ENCODE measurements at places on chromosomes 1 and 21.

GRCh38 chr1:29356663-29357062 is 120.3 kb downstream of the PTPRU start:
- no peak for DNase-seq

DNA sequence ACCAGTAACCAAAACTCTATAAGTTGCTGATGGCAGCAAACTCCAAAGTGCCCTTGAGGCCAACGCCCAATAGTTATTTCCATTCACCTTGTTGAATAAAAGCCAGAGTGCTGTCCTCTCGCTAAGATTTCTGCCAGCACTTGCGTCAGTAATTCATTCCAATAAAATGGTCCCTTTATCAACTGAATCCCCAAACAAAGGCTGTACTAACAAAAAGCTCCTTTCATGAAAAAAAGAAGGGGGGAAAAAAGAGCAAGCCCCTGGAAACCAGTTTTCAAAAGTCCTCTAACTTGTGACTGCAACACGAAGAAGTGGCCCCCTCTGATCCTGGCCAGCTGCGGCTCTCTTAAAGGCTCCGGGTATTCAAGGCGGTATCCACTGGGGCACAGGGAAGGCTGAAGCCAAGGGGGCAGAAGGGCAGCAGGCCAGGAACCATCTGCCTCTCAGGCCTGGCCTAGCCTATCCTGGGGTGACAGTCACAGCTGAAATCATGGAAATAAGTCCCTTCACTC is 55.8 kb upstream of the ZNF326 start:
- DNase-seq = no peak

DNA sequence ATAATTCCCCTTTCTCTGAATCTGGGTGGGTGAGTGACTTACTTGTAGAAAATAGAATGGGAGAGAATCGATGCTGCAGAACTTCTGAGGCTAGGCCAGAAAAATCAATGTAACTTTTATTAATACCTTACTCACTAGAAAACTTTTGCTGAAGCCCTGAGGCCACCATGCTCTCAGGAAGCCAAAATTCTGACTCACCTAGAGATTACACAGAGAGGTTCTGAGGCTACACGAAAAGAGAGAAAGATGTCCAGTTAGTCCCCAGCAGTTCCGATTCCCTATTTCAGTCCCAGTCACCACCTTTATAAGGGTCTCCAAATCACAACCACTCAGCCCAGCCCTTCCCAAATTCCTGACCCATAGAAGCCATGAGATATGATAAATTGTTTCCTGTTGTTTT is 135.2 kb downstream of the NTPCR start:
- no peak for DNase-seq

DNA sequence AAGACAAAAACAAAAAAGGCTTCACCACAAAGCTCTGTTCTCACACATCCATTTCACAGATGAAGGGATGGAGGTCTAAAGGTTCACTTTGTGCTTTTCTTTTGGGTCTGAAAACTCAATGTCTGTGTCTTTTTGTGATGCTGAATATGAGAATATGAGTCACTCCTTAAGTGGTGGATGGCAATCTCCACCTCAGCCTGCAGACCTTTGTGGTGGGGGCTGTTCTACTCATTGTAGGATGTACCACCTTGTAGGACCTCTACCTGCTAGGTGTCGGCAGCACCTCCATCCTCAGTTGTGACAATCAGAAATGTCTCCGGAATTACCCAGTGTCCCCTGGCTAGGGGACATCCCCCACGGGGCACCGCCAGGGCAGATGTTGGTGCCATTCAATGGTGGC is 42.8 kb downstream of the UBASH3A start:
- DNase-seq = no peak

DNA sequence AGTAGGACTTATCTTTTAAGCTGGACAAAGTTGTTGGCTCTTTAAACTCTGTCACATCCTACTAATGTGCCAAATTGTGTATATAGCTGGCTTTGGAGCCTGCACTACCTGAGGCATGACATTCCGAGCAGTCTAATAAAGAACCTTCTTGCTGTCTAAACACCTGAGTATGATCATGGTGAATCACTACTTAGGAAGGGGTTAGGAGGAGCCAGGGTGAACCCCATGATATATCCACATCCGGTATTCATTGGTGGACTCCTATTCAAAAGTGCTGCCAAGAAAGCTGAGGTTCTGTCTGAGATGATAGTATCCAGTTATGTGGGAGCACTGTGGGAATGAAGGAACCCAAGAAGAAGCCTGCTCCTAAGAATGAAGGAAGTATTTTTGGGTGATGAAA is 27.1 kb downstream of the CRNN start:
- no peak for DNase-seq

DNA sequence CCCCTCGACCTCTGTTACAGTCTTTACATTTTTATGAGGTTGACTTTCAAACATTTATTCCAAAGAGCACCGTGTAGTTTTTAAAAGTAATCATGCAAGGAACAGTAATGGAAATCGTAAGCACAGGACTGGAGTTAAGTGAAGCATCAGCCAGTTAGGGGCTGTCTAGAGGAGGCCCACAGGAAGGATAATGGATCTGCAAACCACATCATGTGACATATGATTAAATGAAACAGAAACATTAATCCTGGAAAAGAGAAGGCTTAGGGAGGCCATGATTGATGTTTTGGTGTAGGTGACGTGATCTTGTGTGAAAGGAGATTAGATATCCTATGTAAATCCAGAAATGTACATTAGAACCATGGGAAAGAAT is 25.0 kb downstream of the RGS7 start:
- no peak for DNase-seq

- DNase-seq = no peak
These were observed 23.2 kb downstream of the TNNT2 start for GRCh38 chr1:201354151-201354900.

DNA sequence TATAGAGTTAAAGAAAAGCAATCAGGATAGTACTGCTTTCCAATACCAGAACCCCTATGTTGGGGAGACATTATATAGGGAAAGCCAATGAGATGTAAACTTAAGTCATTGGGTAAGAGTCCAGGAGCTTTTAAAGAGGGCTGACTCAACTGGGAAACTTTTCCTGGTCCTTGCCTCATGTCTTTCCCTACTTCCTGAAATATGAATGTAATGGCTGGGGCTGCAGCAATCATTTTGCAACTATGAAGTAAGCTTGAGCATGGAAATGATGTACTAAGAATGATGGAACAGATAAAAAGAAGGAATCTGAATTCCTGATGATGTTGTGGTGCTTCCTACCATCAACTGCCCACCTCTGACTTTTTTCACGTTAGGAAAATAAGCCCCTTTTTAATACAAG is 55.7 kb downstream of the WDR3 start:
- no peak for DNase-seq

DNA sequence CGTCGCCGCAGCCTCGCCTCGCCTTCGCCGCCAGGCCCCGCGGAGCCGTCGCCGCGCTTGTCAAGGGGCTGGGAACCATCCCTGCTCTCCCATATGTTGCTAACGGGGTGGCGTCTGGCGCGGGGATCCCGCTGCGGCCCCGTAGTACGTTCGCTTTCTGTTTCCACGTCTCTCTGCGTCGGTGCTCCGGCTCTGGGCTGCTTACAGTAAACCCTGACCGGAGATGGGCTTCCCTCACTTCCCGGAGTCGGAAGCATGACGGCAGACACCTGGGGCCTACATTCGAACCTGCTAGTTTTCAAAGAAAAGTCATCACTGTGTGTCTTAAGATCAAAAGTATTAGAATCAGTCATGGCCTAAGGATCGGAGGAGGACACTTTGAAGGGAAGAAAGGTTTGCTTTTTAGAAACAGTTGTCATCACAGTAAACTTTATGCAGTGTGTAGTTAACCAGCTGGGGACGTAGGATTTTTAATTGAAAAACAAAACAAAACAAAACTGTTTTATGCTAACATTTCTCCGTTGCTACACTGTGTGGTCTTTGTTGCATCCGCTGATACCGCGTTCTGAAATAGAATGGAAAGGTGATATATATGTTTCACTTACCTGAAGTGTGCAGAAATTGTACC is 69.0 kb downstream of the SLC35A3 start:
- DNase-seq = peak; percentile 57

Data from T-helper 9 cell (primary cell).